ENCODE measurements at places on chromosomes 4 and X.

DNA sequence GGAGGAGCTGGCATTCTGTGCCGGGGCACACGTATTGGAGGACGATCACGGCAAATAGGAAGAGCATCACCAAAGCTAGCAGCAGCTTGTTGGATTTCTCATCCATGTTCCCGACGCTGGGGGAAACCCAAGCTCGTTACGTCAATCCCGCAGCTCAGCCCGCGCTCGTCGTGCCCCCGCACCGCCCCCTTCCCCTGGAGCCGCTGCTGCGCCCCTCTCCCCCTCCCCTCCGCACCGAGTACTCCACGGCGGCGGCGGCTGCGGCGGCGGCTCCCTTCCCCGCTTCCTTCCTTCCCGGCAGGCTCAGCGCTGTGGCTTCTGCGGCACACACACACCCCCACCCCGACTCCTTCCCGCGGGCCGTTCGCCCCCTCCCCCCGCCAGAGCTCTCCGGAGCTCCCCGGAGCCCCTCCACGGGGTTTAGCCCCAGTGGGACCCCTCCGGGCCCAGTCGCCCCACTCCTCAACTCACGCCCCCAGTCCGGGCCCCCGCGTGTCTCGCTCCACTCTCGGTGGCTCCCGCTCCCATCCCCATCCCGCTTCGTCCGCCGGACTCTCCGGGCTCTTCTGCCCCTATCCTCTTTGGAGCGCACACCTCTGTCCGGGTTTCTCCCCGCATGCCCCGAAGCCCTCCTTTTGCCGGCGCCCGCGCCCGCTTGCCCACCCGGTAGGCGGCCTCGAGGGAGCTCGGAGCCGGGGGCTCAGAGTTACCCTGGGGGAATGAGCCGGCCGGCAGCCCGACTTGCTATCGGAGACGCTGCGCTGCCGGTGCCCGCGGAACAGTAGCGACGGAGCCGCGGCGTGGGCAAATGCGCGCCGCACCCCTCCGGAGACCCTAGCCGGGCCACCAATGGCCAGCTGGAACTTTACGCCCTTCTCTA, 978 bp downstream of the HS6ST2 start:
- no peak for DNase-seq

DNA sequence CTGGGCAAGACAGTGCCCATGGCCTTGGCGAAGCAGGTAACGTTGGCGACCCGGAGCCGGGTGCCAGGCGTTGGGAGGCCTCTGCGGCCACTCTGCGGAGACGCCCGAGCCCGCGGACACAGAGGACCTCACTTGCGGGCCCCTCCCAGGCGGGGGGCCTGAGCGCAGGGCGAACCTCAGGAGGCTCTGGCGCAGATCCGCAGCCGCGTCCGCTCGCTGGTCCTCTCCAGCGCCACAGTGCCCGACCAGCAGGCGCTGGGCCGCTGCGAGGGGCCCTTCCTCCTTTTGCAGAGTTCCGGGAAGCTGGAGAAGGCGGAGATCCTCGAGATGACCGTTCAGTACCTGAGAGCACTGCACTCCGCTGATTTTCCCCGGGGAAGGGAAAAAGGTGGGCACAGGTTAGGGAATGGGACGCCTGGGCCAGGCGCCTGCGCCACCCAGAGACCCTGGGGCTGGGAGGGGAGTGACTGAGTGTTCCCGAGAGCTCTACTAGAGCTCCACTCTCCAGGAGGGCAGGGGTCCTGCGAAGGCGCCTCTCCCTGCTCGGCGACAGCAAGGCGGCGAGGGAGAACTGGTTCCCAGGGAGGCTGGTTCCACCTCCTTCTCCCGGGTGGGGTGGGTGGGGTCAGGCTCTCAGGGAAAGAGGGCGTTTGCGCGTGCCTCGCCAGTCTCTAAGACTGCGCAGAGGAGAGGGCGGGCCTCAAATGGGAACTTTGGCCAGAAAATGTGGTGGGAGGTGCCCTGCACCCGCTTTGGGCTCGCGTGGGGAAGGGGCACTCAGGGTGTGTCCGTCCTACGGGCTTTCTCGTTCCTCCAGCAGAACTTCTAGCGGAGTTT, 1.4 kb downstream of the HELT start:
- no peak for DNase-seq

GRCh38 chr4:173318648-173319211, 15.4 kb downstream of the HMGB2 start:
- DNase-seq: no peak

DNA sequence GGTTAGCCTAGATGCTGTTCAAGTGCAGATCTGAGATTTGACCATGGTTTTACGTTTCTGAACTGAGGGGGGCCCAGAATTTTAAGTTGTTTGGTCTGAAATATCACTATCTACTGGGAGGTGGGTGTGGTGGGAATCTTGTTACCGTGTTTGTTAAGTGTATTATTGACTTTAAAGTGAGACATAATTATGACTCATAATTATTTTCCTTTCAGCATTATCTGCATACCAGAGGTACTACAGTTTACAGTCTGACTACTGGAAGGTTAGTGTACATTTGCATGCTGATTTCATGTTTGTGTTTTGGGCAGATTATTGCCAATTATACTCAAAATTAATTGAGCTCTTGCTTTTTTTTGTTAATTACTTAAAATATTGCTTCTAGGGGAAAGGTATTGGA, 101.5 kb downstream of the KDM6A start:
- no peak for DNase-seq

- DNase-seq: no peak
Observed at GRCh38 chr4:7423391-7423790, 11.3 kb downstream of the PSAPL1 start.

DNA sequence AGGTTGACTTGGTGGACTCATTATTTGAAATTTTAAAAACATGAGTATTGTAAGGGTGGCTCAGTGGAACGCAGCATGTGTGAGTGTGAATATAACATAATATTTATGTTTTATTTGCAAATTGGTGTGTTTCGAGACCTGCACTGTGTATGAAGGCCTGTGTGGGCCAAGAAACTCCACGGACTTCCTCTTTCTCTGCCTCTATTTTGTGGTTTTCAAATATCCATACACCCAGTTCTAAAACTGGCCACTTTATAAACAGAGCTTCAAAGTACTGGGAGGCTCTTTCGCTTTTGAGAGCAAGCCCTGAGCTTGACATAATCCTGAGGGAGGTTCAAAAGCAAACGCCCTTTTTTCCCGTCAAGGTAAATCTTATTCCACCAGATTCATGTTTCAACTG, 187.7 kb downstream of the GPAT3 start:
- DNase-seq: no peak

- DNase-seq: no peak
Observed at GRCh38 chrX:134324359-134324758, 87.4 kb downstream of the CCDC160 start.

DNA sequence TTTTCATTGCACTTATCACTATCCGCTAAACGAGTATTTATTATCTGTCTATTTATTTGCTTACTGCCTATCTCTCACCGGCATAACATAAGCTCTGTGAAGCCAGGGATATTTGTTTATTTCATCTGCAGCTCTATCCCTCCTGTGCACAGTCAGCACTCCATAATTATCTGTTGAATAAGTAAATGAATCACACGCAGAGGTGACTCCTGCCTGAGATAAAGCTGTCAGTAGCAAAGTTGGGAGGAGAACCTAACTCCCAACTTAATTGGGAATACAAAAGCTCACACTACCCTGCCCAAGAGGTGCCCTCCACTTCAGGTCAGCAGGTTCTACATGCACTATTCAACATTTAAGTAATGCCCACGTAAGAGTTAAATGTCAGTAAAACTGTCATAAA, 85.7 kb downstream of the CORIN start:
- DNase-seq: no peak

GRCh38 chr4:10891866-10892265, 207.3 kb upstream of the CLNK start:
- no peak for DNase-seq

- no peak for DNase-seq
Observed at GRCh38 chr4:150212927-150213326, 134.7 kb downstream of the DCLK2 start.

DNA sequence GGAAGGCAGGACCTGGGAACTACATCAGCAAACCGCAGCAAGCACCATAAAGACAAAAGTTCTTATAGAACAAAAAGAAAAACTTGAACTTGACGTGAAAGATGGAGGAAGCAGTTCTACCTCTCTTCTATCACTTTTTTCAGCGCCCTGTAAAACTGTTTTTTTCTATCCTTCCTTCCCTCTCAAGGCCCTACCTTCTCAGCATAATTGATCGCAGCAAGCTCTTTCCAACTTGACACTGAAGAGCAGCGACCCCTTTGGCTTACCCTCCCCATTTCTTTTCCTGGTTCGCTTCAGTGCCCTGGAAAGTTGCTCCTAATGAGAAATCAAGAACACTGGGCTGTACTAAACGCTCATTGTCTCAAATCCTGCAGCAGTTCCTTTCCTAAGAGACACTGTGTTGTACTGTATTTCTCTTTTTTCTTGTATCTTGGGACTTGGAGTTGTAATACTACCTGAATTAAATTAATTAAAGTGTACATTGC, 150.6 kb upstream of the SLC4A4 start:
- DNase-seq: no peak

DNA sequence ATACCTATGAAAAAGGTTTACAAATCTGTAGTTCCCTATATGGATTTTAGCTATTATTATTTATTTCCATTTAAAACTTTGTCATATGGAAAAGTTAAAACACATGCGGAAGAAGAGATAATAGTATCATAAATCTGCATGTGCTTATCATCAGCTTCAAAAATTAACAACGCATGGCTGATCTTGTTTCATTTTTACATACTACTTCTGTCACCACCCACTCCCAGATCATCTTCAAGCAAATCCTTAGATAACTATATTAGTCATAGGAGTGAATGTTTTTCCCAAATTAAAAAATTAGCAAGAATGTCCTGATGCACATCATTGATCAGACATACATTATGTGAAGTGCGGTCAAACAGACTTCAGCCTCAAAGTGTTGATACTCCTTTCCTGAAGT, 24.6 kb upstream of the MOB1B start:
- DNase-seq: no peak

GRCh38 chrX:109049903-109050302, 313.5 kb upstream of the IRS4 start:
- no peak for DNase-seq

DNA sequence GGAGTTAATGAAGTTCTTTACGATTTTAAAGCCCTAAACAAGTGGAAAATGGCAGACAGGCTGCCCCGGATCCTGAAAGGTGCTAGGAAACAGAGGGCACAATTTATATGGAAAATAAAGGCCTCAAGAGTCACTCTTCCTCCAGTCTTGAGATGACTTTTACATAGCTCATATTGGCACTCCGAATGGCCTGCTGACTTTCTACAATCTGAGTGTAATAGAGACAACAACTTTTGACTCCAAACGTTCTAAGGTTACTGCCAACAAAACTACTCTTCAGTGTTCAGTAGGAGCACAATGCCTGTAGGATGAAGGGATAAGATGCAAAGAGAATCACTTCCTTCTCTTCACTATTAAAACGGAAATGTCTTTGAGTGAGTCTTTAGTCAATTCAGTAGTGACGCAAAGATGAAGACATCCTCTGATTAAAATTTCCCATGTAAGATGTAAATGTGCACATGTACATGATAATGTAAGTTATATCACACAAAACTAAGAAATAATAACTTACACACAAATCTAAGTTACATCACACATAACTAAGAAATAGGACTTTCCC, 40.5 kb downstream of the VEGFC start:
- no peak for DNase-seq

GRCh38 chr4:82645936-82646565, 84.3 kb upstream of the TMEM150C start:
- DNase-seq: no peak

GRCh38 chr4:4568806-4569427, 27.1 kb upstream of the STX18 start:
- DNase-seq: no peak

DNA sequence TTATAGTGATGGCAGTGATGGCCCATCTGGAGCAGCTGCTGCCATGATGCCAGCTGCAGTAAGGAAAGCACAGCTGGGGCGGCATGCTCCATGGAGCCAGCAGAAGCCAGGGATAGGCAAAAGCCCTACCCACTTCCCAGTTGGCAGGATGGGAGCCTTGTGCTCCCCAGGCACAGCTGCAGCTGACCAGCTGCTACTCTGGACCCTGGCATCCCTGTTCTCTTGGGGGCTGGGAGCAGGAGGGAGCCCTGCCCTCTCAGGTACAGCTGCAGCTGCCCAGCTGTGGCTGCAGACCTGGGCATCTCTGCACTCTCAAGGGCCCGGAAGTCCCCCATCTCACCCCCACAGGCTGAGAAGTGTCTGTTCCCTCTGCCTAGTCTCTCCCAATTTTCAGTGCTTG, 531.9 kb downstream of the PCDH18 start:
- no peak for DNase-seq

- no peak for DNase-seq
Observed at GRCh38 chr4:37219242-37219641, 25.3 kb upstream of the NWD2 start.

- no peak for DNase-seq
Observed at GRCh38 chrX:154594491-154594890, 9.6 kb downstream of the CTAG1A start.

DNA sequence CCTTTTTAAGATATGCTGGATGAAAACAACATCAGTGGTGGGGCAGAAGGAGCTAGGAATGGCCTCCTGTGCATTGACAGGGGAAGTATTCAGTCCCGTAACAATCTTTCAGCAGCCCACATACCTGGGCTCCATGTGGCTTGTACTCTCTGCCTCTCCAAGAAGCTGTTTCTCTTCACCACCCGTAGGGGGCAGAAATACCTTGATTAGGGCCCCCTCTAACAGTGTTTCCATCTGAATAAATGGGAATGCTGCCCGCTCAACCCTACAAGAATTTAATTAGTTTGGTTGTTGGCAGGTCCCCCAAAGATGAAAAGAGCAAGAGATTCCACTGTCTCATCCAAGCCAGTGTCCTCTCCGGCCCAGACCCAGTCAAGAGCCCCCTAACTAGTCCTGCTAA, 155.2 kb downstream of the SMIM20 start:
- no peak for DNase-seq

DNA sequence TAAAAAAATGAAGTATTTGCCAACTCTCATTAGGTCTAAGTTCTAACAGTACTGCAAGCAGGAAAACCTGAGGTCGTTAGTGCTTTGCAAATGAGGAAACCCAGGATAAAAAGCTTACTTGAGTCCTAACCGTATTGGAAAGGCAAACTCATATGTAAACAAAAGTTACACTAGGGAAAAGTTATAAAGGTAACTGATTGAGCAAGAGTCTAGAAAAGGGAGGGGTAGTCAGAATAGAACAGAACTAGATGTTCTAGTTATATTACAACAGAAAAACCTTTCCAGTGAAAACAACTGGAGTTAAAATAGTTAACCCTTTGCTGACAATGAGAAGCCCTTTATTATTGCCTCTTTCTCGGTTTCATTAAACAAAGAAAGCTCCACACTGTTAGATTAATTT, 66.4 kb upstream of the MAOA start:
- no peak for DNase-seq
